Omental fat pad (tissue), 4 donors: ENCODE measurements at places on chromosomes 6 and 20. TPM values are rescaled to one million over a fixed set of nuclear protein-coding genes. Genes with fewer than 3 reads are reported as not detected.

Gene CYP24A1
- not detected for total RNA-seq

Gene ATP6V1G2
- 0.74 TPM for total RNA-seq

Gene TUBB1
- 0.19 TPM for total RNA-seq

Gene C20orf204
- 0.37 TPM for total RNA-seq

Gene BPIFB2
- not detected for total RNA-seq

DNA sequence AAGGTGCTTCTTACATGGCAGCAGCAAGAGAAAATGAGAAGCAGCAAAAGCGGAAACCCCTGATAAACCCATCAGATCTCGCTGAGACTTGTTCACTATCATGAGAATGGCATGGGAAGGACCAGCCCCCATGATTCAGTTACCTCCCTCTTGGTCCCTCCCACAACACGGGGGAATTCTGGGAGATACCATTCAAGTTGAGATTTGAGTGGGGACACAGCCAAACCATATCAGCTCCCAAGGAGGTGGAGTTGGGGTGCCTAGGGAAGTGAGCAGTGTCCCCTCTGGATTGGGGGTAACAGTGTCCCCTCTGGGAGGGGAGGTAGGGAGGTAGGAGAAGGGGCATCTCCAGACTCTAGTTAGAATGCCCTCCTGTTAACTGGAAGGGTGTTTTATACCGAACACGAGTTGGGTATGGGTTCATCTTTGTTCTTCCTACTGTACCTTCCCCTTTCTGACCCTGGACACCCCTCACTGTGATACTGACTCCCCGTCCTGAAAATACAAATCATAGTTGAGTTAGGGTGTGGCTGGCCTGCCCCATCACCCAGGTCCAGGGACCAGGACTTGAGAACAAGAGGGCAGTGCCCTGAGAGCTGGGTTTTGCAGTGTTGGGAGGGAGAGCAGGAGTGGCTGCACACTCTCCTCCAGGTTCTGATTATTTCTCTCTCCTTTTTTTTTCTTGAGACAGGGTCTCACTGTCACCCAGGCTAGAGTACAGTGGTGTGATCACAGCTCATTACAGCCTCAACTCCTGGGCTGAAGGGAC lies 62.0 kb downstream of the EFCAB8 start:
- DNase-seq = no peak

DNA sequence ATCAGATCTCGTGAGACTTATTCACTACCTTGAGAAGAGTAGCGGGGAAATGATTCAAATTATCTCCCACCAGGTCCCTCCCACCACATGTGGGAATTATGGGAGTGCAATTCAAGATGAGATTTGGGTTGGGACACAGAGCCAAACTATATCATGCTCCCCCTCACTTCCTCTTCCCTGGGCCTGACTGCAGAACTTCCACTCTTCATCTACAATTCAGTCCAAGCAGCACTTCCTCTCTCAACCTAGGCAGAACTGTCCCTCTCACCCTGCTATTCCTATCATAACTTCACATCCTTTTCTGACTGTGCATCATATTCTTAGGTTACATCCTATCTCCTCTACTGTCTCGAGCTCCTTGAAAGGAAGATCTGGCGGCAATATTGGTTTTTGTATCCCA lies 184.0 kb upstream of the HDDC2 start:
- no peak for DNase-seq

DNA sequence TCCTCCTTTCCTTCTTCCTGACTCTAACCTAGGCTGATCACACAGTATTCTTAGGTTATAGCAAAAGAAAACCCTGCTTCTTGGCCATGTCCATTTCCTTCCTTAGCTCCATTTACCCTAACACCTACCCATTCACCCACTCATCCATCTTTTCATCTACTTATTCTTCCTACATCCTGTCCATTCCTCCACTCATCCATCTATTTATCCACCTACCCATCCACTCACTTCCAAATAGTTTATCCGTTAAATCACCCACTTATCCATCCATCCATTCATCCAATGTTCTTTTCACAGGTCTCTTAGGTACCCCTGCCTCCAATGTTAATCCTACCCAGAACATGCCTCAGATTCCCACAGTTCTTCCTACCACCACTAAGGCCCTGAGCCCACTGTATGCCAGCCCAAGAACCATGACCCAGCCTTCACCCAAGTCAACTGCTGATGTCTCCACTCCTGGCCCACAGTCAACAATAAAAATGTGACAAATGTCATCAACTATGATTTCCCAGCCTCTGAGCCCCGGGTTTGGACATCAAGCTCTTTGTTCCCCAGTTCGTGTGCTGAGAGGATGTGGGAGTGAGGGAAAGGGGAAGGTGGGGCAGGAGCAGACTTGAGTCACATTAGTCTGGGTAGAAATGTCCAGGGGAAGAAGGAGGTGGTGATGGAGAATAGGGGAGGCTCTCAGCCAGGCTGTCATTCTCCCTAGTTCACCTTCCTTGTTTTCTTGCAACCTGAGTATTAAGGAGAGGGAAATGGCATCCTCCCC lies 24.4 kb downstream of the TREML4 start:
- no peak for DNase-seq

GRCh38 chr20:22925613-22925983 lies 109.5 kb upstream of the SSTR4 start:
- no peak for DNase-seq

- DNase-seq = no peak
Observed at GRCh38 chr6:142332393-142333098, 30.7 kb downstream of the ADGRG6 start.

- no peak for DNase-seq
Observed at GRCh38 chr6:168915242-168915641, 338.4 kb downstream of the THBS2 start.

- no peak for DNase-seq
Observed at GRCh38 chr6:40331545-40331944, 255.6 kb downstream of the LRFN2 start.

DNA sequence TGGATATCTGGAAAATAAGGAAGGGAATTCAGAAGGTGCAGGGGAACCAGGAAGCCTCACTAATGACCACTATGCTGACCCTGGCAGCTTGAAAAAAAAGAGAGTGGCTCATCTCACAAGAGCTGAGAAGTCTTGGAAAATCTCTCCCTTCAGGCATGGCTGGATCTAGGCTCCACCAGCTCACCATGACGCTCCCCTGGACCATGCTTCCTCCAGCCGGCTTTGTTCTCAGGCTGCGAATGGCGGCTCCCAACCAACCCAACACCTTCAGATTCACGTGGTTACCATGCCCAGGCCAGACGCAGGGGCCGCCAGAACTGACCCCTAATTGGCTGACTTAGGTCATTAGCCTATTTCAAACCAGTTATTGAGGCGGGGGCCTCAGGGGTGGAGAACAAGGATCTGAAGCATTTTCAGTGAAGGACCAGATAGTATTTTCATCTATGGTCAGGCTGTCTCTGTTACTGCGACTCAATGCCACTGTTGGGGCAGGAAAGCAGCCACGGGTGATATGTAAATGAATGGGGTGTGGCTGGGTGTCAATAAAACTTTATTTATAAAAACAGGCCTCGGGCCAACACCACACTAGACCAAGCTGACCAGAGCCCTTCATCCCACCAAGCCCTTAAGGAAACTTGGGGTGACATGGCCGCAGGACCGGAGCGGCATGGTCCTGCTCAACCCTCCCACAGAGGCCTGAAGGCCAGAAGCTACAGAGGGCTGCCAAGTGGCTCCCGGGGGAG lies 159.7 kb downstream of the TAF4 start:
- no peak for DNase-seq

DNA sequence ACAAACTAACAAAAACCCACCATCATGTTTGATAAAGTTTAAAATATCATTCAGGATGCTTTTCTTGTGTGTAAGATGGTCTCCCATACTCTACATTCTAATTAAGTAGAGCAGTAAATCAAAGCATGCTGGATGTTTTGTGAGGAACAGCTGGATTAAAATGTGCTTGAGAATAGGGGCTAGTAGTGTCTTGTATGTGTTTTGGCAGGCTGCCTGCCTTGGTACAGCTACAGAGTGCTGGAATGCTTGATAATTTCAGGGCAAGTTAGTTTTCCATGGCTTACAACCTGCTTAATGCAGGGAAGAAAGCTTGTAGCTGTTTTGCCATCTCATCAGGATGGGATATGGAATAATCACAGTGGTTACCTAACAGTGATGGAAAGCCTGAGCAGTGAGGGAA lies 636.6 kb upstream of the MMS22L start:
- DNase-seq = no peak

GRCh38 chr6:11779329-11780096 lies 910 bp upstream of the ADTRP start:
- no peak for DNase-seq

DNA sequence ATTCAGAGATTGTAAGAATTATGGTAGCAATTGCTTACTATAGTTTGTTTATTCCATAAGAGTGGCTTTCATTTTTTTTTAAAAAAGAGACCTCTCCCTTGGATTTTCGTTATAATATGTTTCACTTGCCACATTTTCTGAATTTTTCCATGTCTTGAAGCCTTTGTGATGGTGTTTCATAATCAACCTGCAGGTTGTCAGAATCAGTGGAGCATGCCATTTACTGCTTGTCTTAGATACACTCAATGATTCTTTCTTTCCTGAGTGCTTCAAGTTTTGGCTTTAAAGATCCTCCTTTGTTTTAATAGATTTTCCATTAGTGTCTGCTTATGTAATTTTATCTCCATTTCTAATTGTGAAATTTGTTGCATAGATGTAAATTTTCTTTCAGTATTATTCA lies 31.2 kb downstream of the KCNQ5 start:
- no peak for DNase-seq

GRCh38 chr6:81744131-81744530 lies 8.3 kb downstream of the TENT5A start:
- DNase-seq = no peak

- DNase-seq = no peak
Observed at GRCh38 chr6:51800603-51801002, 286.8 kb downstream of the PKHD1 start.

DNA sequence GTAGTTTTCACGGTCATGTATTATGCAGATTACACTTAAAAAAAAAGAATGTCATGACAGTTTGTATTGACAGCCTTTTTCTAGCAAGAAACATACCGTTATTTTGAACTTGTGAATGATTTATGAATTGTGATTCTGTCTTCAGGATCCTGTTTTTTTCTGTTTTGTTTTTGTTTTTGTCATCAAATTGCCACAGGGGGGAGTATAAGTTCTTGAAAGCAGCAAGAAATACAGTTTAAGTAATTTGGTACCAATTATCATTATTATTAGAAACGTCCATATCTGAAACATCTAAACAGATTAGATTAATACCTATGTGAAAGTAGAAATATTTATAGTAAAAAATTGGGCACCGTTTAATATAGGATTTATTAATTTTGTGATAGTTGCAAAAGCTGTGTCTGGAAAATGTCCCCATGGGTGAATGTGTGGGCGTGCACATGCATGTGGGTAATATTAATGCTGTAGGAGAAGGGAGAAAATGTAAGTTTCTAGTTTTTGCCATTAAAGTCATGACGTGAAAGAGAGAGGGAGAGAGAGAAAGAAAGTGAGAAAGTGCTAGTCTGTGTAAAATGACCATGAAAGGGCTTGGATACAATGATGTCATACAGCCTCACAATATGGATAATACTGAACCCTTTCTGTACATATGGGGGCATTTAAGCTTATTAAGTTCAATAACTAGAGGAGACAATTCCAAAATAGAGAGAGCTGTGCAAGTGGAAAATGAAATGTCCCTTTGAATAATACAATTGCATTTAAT lies 9.4 kb upstream of the CCN2 start:
- no peak for DNase-seq

DNA sequence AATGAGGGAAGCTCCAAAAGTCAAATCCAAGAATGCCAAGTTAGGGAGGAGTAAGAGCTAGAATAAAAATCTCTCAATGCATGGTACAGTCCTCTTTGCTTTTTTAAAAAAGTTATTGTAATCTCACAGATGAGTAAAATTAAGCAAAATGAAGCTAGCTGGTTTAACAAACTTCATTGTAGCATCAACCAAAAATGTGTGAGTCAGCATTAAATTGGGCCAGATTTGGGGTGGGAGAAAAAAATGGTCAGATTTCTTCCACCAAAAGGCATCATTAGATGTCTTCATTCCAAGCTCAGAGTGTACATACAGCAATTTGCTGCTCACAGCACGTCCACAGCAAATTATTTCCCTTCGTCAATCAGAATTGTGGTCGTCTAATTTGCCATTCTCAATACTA lies 441.5 kb upstream of the FLRT3 start:
- no peak for DNase-seq

GRCh38 chr6:3157131-3157933 lies at the start of gene TUBB2A:
TSS of gene TUBB2A (minus strand) at chr6:3157544. CDS start at chr6:3157463, 81 bp downstream.
- peak; percentile 70 for DNase-seq

- no peak for DNase-seq
Observed at GRCh38 chr6:55578537-55579363, at the start of gene HMGCLL1. TSS of gene HMGCLL1 (minus strand) at chr6:55579192. CDS start at chr6:55579055, 137 bp downstream.

- no peak for DNase-seq
Observed at GRCh38 chr6:22057962-22058361, 238.9 kb downstream of the PRL start.
